ENCODE measurements at places on chromosomes 5 and 9.

DNA sequence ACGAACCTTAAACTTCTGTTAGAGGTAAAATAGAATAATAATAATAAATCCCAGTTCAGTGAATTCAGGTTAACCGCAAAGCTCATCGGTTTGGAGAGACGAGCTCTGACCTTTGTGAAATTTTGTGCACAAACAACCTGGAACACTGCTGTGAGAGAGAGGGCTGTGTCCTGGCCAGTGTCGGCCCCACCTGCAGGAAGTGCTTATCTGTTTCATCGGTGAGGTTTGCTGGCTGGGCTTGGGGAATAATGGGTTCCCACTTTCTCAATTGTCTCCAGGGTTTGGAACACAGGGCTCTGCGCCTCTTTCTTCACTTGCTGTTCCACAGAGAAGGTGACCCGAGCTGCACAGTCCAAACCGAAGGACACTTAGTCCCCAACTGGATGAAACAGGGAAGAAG lies 19.3 kb upstream of the CLPTM1L start:
- no peak for DNase-seq

DNA sequence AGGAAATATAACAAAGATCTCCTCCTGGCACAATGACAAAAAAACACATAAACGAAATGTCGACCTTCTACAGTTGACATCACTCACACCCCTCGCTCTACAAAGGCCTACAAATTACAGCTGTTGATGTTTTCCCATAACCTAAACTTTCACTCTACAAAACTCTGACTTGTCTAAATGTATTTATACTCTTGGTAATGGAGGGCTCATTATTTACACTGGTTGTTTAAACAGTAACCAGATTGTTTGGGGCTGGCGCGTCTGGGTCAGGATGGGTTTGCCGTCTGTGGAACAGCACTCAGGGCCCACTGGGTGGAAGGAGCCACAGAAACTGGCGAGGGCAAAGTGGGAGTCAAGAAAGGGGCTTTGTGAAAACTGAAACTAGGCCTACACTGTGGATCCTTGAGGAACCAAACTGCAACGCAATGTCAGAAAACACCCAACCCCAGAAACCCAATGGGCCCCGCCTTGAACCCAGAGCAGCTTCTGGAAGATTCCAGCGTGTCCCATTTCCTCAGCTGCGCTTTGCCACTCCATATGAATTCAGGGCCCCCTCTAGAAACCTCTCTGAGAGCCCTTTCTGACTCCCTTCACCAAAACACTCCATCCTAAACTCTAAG lies 136.7 kb downstream of the ROR2 start:
- DNase-seq, result no peak

DNA sequence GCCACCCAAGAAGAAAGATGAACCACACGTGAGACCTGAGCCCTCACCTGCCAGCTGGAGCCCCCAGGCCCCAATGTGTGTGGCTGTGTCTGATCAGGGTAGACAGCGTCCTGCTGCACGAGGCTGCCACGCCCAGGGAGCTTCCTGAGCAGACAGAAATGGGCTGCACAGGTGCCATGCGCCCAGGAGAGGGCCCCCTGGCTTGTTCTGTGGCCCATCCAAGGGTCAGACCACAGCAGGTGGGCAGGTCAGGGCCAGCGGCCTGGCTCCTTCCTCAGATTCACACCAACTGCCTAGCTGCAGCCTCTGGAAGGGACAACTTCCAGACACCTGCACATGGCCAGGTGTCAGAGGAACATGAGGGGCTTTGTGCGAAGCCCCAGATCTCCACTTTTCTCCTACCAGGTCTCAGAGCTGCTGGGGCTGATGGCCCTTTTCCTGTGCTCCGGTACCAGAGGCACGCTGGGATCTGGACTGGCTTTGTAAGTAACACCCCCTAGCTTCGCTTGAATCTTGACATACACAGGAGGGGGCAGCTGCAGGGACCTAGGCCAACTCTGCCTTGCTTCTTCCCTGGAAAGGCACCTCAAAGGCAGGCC lies 10.8 kb downstream of the SARDH start:
- DNase-seq, result no peak

DNA sequence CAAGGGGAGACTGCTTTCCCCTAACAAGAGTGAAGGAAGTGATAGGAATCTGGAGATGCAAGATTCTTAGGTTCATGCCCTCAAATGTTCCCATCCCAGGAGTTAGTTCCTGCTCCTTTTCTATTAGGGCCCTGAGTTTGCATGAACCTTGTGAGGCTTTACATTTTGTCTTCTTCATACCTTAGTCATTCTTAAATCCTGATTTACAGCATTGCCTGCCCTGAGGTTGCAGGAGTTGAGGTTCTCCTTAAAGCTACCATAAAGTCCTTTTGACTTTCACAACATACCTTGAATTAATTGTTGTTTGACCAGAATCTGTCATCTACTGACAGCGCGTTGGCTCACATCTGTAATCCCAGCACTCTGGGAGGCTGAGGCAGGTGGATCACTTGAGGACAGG lies 151.5 kb upstream of the ABCA1 start:
- DNase-seq, result no peak

DNA sequence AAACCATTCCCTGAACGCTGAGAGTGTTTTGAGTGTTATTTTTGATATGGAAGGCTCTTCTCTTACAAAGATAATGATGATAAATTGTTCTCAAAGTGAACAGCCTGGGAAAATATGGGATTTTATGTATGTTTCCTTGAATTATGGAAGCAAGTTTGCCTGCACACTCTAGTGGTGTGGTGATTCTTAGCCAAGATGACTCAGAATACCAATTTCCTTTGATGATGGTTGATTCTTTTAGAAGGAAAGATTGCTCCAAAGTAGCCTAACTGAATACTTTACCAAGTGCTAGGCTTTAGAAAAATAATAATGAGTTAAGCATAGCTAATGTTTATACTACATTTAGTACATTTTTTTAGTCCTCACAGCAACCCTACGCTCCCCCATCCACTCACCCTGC lies 243.4 kb downstream of the EBF1 start:
- no peak for DNase-seq

DNA sequence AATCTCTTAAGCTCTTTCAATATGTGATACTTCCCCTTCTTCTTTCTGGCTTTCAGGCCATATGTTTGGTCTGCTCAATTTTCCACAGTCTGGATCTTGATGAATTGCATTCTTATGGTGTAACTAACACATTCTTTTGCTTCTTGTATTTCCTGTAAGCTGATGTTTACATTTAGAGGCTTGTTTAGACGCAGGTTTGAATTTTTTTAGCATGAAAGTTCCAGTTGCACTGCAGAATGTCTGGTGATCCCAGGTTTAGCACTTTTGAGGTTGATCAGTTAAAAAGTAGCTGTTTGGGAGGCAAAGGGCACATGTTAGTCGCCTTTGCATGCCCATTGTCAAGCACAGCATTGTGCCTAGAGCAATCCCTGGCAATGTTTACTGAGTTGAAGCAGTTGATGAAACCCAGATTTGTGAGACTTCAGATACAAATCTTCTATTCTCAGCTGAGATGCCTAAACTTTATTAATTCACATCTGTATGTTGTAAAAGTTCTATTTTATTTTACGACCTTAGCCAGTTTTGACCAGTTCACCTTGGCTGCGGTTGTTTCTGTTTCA lies 59.6 kb upstream of the SPATA31C2 start:
- DNase-seq, result peak; percentile 88
